NCI-H526 treated with DMSO at 0.1 percent for 48 hours (cell line): ENCODE measurements at places on chromosomes 3 and 15.

DNA sequence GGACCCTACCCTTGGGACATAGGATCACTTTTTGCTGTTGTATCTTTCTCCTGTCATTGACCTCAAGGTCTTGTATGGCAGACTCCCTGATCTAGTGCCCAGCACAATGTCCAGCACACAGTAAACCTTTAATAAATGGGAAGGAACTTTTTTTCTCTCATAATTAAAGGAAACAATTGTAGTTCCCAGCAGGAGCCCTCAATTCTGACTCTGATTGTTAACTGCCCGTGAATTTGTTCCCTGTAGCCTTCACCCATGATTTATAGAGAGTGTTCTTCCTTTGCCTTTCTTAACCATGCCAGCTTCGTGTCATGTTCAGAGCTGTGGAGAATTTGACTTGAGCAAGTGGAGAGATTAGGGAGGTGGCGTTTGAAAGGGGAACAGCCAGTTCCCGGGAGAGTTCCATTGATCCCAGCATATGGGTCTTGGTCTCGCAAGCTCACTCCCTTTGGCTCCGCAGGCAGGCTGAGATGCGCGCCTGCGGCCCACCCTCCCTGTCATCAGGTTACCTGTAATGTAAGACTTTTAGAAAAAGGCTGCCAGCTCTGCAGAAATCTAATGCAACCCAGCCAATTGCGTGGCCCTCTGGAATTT is 182.6 kb downstream of the TP63 start:
- DNase-seq: no peak

DNA sequence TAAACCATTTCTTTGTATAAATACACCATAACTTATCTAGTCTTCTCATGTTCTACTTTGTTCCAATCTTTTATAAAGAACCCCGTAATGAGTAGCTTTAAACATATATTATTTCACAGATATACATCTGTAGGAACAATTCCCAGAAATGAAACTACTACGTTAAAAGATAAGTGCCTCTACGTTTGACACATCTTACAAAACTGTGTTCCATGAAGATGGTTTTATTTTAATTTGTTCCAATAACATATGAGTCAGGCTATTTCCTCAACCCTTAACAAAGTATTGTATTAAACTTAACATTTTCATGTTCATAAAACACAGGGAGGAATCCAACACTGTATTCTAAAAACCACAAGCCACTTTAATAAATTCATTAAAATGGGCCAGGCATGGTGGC is 52.9 kb downstream of the TRPM7 start:
- no peak for DNase-seq

DNA sequence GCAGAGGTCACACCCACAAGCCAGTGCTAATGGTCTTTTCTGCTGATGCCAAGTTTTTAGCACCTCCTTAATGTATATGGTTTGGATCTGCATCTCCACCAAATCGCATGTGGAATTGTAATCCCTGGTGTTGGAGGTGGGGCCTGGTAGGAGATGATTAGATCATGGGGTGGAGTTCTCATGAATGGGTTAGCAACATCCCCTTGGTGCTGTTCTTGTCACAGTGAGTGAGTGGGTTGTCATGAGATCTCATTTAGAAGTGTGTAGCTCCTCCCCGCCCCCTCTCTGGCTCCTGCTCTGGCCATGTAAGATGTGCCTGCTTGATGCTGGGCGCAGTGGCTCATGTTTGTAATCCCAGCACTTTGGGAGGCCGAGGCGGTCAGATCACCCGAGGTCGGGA is 37.3 kb upstream of the KLHL6 start:
- no peak for DNase-seq

DNA sequence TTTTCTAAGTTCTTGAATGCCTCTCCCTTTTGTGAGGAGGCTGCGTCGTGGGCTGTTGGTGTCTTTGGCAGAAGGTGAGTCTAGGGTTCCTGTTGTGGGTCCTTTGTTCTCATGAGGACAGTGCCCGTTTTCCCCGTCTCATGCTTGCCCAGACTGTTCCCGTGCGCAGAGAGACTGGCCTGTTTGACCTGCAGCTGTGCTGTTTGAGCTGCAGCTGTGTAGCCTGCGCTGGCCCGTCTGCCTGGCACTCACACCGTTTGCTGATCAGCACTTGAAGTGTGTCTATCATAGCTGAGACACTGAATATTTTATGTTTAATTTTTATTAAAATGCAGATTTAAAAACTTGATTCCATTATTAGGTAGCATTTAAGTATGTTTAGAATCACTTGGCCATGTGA is 9.9 kb downstream of the GOLGA6L2 start:
- DNase-seq: no peak

DNA sequence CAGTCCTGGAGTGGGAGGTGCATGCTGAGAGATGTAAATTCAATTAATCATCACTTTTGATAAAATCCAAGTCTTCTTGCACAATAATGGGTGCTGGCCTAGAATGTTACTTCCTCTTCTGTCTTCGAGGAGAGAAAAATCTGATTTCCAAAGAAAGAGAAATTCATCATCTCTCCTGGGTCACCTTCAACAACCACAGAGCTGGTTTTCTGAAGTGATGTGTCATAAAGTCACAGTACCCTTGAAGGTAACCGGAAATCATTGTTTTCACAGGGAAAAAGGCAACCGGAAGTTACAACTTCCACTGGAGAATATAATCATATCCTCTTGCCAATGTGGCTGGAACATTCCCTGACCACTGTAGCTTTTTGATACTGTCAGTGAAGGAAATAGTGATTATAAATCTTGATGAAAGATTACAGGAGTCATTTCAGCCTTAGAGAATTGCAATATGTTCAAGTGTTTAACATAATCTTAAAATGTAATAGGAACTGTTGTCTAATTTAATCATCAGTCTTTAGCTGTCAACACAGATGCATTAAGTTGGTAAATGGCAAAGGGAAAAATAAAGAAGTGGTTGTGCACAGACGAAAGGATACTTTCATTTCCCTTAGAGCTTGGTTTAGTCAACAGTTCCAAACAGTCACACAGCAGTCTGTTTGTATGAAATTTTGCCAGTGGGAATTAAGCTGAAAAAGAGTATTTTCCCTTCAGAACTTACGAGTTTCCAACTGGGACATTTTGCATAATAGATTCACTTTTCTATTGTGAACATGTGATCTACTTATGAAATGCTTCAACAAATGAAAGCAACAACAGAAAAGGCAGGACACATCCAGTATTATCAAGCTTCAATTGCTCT is 106.5 kb upstream of the SLC4A7 start:
- DNase-seq: no peak

- DNase-seq: no peak
Measured at GRCh38 chr3:172302203-172302602, 146.1 kb downstream of the GHSR start.

- DNase-seq: no peak
Measured at GRCh38 chr3:156024904-156025533, 95.4 kb upstream of the KCNAB1 start.

GRCh38 chr3:132317229-132317948 is at the start of gene ACP3:
ACP3 (plus strand) TSS chr3:132317407; CDS start chr3:132317457, 50 bp downstream.
- DNase-seq: no peak

GRCh38 chr3:159994182-159994581 is 5.5 kb downstream of the IL12A start:
- DNase-seq: no peak

- no peak for DNase-seq
Measured at GRCh38 chr3:123672429-123673146, 87.7 kb upstream of the HACD2 start.

- no peak for DNase-seq
Measured at GRCh38 chr3:54251705-54252104, 129.4 kb downstream of the CACNA2D3 start.

DNA sequence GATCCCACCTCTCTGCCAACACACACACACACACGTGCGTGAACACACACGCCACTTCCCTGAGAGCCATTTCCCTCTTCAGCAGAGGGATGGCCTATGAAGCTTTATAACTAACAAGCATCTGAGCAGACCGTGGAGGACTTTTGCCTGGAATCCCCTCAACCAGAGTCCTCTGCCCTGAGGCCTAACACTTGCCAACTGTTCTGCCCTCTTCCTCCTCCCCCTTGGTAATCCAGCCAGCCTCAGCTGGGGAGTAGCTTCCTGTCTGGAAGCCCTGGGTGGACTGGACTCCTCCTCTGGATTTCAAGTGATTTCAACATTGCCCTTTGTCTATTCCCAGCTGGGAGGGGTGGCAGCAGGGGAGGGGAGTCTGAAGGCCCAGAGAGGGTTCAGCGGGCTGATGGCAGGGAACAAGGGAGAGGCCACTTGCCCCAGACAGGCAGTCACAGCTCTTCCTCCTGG is 68.4 kb upstream of the HACD2 start:
- no peak for DNase-seq

- no peak for DNase-seq
Measured at GRCh38 chr3:81974751-81975150, 213.3 kb upstream of the GBE1 start.
